Activated CD4-positive, alpha-beta T cell treated with anti-CD3 and anti-CD28 coated beads, Interleukin-2, Interleukin-4, amounts not matched to agents 100 ng/mL and 50 ng/mL, durations not matched to agents 16 hours and 8 hours (primary cell): ENCODE measurements at places on chromosomes 12 and 14.

DNA sequence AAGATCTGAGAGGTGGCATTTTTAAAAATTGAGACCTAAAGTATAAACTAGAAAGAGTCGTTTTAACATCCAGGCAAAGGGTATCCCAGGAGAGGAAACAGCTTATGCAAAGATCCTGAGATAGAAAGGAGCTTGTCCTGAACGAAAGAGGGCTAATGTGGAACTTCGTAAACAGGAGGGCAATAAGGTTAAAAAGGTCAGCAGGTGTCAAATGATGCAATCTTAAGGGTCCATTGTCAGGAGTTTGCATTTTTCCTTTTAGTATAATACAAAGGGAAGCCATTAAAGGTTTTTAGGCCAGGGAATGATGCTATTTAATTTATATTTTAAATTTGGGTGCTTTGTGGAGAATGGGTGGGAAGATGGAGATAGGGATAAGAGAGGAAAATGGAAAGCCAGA, 14.4 kb downstream of the FMNL3 start:
- DNase-seq = no peak

GRCh38 chr14:60235440-60235839, 13.6 kb upstream of the PPM1A start:
- DNase-seq = no peak

- no peak for DNase-seq
These were observed 761.2 kb downstream of the NOVA1 start for GRCh38 chr14:25836636-25837035.

DNA sequence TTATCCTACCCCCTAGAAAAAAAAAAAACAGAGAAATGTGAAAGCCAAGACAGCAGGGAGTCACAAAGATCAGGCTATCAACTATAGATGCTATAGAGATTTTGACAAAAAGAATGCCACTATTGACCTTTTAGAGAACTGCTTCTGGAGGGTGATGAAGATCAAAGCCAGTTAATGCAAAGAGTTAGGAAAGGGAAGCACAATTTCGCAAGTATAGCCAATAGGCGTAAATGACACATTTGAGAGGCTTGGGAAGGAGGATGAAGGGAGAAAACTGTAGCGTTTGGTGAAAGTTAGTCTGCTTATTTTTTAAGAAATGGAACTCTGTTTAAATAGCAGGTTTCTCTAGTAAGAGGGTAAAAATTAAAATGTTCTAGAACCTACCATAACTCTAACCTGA, 190.7 kb downstream of the DUSP6 start:
- DNase-seq = no peak

GRCh38 chr14:28757786-28758185, 8.8 kb upstream of the FOXG1 start:
- DNase-seq = no peak

GRCh38 chr14:20797164-20797563, 5.5 kb downstream of the RNASE1 start:
- no peak for DNase-seq

DNA sequence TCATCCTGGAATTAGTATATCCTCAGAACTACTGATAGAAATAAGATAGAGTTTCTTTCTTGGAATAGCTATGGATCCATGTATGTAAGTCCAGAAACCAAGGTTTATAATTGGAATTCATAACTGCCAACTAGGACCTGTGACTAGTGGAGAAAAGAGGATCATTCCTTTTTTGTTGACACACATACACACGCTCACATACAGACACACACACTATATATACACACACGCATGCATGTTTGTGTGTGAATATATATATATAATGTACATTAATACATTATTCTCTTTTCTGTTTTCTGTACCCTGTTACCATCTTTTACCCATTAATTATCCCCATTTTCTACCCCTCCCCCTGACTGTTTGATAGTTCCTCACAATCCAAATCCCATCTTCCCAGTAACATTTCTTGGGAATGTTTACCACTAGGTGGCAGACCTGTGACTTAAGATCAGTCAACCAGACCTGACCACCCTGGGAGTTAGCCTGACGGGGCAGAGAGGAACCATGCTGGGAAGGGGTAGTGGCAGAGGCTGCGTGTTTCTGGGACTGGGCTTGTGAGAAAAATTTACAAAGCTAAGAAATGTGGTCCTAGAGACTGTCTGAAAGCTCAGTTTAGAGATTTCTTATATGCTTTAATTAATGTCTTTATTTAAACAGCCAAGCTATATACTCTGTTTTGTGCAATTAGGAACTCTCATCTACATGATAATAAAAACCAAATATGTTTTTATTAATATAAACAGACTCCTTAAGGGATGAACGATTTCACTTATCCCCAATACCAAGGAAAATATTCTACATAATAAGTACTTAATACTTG, 308.0 kb downstream of the PPFIA2 start:
- peak; percentile 3 for DNase-seq

- no peak for DNase-seq
These were observed 367.2 kb upstream of the DDHD1 start for GRCh38 chr14:53520078-53520928.

DNA sequence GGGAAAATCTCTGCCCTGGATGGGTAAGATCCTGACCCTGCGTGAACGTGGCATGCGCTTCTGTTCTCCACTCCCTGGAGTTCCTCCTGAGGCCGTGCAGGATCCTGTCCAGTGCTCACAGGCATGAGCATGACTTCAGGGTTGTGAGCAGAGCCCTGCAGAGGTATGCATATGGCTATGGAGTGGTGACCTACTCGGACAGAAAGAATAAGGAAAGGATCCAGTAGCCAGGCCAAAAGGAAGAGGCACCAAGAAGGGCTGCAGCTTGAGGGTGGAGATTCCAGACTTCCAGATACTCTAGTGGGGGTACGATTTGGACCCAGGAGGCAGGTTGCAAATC, 20.8 kb upstream of the CD27 start:
- DNase-seq = no peak

DNA sequence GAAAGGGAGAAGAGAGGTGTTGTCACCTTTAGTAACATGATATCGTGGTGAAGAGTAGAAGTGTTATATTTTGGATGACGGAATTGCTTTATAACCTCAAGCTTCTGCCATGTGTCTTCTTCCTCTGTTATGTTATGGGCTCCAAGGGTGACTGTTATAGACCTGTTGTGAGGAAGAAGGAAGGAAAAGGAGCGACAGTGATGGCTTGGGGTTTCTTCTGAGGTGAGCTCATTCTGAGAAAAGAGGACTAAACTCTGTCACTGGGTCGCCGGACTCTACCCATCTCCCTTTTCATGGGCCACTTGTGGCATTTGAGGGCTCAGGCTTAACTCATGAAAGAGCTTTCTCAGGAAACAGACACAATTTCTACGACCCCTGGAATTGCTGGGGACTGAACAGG, 1.6 kb downstream of the CMA1 start:
- no peak for DNase-seq

- DNase-seq = no peak
These were observed 15.9 kb downstream of the TAOK3 start for GRCh38 chr12:118356809-118357256.

GRCh38 chr12:110006115-110006514, 6.9 kb downstream of the ANKRD13A start:
- no peak for DNase-seq
